ENCODE measurements at places on chromosomes 13 and 19.

DNA sequence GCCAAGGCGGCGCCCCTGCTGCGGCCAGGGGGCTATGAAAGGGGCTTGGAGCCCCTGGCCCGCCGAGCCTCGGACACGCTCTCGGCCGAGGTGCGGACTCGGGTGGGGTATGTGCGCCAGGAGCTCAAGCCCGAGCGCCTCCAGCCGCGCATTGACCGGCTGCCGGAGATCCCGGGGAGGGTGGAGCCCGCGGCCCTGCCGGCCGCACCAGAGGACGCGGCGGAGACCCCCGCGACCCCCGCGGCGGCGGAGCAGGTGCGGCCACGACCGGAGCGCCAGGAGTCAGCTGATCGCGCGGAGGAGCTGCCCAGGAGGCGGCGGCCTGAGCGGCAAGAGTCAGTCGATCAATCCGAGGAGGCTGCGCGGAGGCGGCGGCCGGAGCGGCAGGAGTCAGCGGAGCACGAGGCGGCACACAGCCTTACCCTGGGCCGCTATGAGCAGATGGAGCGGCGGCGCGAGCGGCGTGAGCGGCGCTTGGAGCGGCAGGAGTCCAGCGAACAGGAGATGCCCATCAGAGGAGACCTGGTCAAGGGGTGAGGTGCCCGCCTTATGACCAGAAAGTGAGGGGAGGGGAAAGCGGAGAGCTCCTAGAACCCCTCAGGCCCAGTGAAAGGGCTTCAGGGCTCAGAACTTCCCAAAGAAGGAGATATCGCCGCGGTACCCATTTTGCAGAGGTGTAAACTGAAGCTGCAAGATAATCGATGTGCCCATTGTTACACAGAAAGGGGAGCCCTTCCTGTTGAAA, 8.8 kb upstream of the SHKBP1 start:
- no peak for DNase-seq

- DNase-seq = no peak
Observed at GRCh38 chr13:45195421-45195820, 5.4 kb downstream of the KCTD4 start.

DNA sequence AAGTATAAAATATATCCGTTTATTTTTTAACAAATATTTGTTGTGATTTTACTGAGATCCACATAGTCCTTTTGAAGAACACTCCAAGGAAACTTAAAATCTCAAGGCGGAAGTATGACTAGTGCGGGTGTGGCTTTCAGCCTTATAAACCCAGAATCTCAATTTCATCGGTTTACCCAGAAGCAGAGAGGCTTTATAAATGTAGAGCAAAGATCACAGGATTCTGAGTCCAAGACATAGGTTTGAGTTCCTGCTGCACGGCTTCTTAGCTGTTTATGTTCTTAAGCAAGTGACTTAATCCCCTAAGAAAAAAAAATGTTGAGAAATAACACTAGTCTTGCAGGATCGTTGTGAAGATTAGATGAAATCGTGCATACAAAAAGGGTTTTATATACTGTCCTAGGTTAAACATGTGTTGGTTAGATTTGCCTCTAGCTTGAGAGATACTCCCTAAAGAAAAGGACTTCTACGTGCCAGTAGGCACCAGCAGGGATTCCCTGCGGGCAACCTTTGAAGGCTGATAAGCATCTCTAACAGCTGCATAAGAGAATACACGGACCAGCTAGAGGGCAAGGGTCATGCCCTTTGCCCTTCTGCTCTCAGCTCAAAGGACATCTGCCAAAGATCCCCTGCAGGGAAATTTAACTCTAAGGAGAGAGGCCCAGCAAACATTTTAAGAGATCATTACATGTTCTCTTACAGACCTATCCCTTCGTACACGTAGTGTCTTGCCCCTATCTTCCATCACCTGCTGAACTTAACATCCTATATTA, 130.4 kb upstream of the MIR17HG start:
- DNase-seq = no peak

- no peak for DNase-seq
Observed at GRCh38 chr19:42273407-42274064, 4.5 kb downstream of the CIC start.

- DNase-seq = no peak
Observed at GRCh38 chr13:77477299-77477848, 58.1 kb upstream of the SCEL start.

DNA sequence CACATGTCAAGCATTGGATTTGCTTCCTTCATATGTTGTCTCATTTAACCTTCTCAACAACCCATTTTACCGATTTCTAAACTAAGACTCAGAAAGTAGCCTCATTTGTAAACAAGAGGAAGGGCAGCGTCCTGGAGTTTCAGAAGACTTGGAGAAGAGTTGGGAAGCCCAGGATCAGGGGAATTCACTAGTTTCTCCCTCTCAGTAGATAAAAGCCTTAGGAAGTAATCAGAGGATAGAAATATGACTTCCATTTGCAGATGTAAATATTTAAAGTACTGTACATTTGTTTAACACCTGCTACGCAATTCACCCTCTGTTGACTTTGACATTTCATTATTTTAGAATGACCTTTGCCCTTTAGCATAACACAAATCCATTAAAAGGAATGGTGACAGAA, 216.4 kb downstream of the DCT start:
- no peak for DNase-seq

DNA sequence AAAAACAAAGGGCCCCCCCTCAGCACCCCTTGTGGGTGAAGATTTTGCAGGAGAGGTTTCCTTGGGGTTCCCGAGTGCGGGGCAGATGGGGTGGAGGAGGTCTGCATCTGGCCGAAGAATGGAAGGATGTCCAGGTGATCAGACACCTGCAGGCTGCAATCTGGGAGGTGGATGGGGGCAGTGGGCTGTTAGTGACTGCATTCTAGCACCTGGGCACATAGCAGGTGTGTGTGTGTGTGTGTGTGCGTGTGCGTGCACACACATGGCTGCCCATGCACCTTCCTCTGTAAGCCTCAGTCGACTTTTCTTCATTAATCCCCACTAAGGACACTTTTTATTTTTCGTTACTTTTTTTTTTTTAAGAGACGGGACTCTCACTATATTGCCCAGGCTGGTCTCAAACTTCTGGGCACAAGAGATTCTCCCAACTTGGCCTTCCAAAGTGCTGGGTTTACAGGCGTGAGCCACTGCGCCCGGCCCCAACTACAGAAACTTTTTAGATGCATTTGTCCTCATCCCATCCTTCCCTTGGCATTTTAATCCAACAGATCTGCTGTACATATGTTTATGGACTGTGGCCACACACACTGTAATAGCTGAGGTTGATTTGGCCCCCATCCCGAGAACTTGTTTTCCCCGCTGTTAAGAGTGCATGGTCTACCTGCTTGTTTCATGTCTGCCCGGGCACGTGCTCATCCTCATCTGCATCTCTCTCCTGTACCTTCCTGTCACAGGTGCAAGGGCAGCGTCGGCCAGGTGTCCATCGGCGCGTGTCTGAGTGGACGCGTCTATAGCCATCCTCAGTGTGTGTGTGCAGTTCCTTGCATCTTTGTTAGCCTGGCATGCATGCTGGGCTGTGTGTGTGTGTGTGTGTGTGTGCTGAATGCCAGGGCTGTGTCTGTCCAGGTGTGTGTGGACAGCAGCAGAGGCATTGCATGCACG, 731 bp downstream of the MAG start:
- no peak for DNase-seq
